GM12878 (cell line): ENCODE measurements at places on chromosomes 1 and 21.

DNA sequence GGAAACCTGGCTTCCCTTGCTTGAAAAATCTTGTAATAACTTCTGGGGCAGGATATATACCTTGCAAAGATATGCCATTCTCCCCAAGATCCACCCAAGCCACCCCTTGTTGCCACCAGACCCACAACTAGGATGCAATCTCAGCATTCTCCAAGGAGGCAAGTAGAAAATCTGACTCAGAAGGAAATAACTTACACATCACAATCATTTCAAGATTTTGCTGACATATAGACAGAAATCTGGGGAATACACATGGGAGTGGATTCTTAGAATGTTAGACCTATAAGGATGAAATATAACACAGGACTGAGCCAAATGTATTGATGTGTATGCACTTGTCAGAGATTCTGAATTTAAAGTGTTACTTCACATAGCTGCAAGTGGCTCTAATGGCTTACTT is 14.8 kb upstream of the ZDHHC18 start:
- no peak for DNase-seq

DNA sequence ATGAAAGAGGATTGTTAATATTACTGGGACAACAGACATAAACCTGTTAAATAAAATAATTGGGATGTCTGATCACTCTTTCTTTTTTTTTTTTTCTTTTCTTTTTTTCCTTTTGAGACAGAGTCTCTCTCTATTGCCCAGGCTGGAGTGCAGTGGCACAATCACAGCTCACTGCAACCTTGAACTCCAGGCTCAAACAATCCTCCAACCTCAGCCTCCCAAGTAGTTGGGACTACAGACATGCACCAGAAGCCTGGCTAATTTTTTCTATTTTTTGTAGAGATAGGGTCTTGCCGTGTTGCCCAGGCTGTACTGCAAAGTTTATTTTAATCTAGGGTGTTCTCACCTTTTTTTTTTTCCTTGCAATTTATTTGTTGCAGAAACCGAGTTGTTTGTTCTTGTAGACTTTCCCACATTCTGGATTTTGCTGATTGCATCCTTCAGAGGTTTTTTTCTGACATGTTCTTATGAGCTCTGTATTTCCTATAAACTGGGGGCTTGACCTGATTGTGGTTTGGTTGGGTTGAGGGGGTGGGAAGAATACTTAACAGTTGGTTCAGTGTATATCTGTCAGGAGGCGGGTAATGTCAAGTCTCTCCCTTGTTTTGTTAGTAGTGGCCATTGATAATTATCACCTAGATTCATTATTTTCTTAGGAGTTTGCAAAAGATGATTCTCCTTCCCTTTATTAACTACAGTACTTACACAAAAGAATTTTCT is 125.2 kb downstream of the MAST2 start:
- DNase-seq, result no peak

- DNase-seq, result no peak
Observed at GRCh38 chr1:166153525-166154314, 13.1 kb downstream of the FAM78B start.

- DNase-seq, result no peak
Observed at GRCh38 chr1:36651176-36651910, 168.6 kb upstream of the CSF3R start.

GRCh38 chr1:91844862-91845528 is 41.0 kb downstream of the TGFBR3 start:
- no peak for DNase-seq

GRCh38 chr1:24486331-24487065 is 16.1 kb upstream of the RCAN3 start:
- DNase-seq, result no peak

- DNase-seq, result no peak
Observed at GRCh38 chr1:25891606-25892005, 14.6 kb downstream of the STMN1 start.

GRCh38 chr1:170176772-170177171 is 31.0 kb downstream of the NTMT2 start:
- DNase-seq, result no peak

GRCh38 chr1:54353959-54354358 is 52.2 kb downstream of the SSBP3 start:
- no peak for DNase-seq

GRCh38 chr1:186022184-186022583 is 288.0 kb downstream of the HMCN1 start:
- DNase-seq, result no peak

DNA sequence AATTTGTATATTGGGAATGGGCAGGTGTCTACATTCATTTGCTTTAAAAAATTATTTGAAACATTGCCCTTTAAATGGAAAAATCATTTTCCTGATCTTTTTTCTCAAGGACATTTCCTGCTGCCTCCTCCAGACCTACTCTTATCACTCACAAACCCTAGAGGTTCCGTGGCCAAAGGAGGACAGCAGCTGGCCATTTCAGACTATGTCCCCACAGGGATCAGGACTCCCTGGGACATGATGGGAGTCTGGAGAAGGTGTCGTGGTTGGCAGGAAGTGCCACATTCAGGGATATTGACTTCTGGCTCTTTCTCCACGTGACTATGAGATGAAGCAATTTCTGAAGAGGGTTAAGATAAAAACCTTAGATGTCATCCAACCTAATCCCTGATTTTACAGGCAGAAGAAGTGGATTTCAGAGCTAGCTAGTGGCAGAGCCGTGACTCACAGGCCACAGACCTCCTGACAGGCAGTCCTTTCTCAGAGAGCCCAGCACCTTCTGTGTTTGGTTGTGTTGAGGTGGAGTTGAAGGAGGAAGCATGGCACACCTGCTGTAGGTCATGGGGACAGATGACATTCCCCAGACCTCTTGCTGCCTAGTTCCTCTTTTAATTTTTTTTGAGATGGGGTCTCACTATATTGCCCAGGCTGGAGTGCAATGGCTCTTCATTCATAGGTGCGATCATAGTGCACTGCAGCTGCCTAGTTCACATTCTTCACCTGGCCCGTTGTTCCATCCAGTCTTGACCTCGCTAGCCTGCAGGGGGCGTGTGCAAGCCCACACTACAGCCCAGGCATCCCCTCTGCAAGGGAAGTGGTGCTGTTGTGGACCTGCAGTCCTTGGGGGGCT is 25.5 kb upstream of the IL10 start:
- DNase-seq, result no peak

GRCh38 chr1:96990136-96990535 is 268.6 kb downstream of the PTBP2 start:
- no peak for DNase-seq

GRCh38 chr1:8629241-8630091 is 188.0 kb downstream of the RERE start:
- DNase-seq, result peak; percentile 91

- DNase-seq, result no peak
Observed at GRCh38 chr1:14142397-14143100, 442.6 kb downstream of the PRDM2 start.
